HEK293T (cell line): ENCODE measurements at places on chromosomes 4 and X.

DNA sequence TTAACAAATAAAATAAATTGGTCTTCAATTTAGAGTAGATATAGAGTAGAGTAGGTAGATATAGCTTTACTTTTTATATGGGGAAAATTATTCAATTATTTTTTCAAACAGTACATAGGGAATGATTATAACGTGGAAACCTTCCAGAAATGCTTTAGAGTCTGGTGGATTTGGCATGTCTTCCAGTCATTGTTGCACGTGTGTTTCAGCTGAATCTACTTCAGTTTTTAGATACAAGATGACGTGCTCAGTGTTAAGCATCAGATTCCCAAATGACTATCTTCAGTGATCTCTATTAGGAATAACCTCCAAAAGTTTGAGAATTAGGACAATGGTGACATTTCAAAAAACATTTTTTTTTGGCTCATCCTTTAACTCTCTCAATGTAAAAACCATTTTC lies 616.9 kb downstream of the ANKRD50 start:
- DNase-seq: no peak

- no peak for DNase-seq
Measured at GRCh38 chr4:128974136-128974581, 119.2 kb downstream of the SCLT1 start.

- no peak for DNase-seq
Measured at GRCh38 chrX:132077414-132077813, 50.4 kb downstream of the FRMD7 start.

GRCh38 chr4:48224606-48225005 lies 45.0 kb downstream of the TEC start:
- no peak for DNase-seq

- DNase-seq: no peak
Measured at GRCh38 chrX:13468096-13468495, 101.3 kb upstream of the EGFL6 start.

GRCh38 chr4:183303301-183303700 lies 16.8 kb downstream of the CLDN22 start:
- DNase-seq: no peak

DNA sequence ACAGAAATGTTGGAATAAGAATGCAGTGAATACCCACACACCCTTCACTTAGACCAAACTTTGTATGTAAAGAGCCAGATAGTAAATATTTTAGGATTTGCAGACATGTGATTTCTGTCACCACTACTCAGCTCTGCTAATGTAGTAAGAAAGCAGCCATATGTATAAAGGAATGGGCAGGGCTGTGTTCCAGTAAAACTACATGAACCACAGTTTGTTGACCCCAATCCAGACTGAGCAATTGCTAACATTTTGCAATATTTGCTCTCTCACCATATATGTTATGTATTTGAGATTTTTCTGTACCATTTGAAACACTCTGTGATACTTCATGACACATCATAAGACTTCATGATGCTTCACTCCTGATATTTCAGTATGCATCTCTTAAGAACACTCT lies 32.0 kb upstream of the TBC1D1 start:
- no peak for DNase-seq

GRCh38 chr4:150332086-150332485 lies 249.9 kb upstream of the MAB21L2 start:
- DNase-seq: no peak

GRCh38 chr4:87153078-87153870 lies 67.1 kb downstream of the KLHL8 start:
- DNase-seq: no peak

GRCh38 chr4:6461301-6462165 lies 10.9 kb downstream of the PPP2R2C start:
- DNase-seq: no peak

DNA sequence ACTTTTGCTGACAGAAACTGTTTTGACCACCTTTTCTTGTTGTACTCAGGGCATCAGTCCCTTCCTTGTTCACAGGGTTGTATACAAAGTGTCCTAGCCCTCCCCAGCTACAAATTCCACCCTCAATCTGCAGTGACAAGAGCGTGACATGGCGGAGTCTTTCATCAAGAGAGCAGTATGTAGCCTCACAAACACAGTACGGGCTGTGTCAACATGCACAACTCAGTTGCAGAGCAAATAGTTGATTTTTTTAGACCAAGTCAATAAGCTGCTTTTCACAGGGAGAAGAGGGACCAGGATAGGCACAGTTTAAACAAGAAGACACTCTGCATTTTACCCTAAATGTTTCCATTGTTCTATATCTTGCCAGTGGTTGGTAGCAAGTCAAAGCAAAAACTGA lies 8.6 kb upstream of the HS6ST2 start:
- no peak for DNase-seq
